ENCODE measurements at places on chromosomes 1 and 21.

- DNase-seq, result no peak
Observed at GRCh38 chr1:39508857-39509305, 17.4 kb downstream of the BMP8A start.

- no peak for DNase-seq
Observed at GRCh38 chr21:32336711-32337110, 38.1 kb downstream of the MRAP start.

DNA sequence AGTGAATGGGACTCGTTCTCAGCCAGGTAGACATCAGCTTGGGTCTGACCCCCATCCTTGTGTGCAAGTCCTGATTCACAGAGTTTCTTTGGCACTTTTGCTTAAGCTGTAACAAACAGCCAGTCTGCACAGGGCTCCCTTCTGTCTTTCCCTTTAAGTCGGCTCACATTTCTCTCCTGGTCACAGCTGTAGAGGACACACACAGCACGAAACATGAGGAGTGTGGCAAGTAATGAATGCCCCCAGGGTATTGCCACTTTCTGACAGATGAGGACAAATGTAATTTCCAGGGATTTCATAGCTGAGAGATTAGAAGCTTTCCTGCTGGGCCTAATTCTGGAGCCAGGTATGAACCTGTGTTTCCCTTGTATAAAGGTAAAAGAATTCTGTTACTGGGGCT, 423.5 kb downstream of the KIF26B start:
- no peak for DNase-seq

- DNase-seq, result no peak
Observed at GRCh38 chr21:46641656-46642055, 6.2 kb downstream of the PRMT2 start.

- DNase-seq, result no peak
Observed at GRCh38 chr1:11784993-11785769, 20.6 kb downstream of the MTHFR start.

GRCh38 chr1:29736582-29737188, 500.4 kb downstream of the PTPRU start:
- DNase-seq, result no peak

DNA sequence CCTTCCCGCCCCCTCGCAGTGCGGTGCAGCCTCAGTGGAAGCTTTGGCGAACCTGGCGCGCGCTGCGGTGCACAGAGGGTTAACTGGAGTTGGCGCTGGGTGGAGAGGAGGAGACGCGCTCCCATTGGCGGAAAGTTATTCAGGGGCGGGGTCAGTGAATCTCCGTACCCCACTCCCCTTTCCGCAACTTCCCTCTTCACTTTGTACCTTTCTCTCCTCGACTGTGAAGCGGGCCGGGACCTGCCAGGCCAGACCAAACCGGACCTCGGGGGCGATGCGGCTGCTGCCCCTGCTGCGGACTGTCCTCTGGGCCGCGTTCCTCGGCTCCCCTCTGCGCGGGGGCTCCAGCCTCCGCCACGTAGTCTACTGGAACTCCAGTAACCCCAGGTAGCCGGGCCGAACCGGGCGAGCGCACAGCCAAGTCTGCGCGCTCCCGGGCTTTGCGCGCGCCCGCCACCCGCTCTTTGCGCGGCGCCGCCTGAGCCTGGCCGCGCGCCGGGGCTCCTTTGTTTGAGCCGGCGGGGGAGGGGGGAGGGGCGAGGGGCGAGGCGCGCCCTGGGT, at the start of gene EFNA4:
Gene EFNA4, plus strand, starts transcription at position 191 of the 561 bp plus-strand sequence. Its CDS starts 84 bp downstream, at position 275.
- peak; percentile 65 for DNase-seq

DNA sequence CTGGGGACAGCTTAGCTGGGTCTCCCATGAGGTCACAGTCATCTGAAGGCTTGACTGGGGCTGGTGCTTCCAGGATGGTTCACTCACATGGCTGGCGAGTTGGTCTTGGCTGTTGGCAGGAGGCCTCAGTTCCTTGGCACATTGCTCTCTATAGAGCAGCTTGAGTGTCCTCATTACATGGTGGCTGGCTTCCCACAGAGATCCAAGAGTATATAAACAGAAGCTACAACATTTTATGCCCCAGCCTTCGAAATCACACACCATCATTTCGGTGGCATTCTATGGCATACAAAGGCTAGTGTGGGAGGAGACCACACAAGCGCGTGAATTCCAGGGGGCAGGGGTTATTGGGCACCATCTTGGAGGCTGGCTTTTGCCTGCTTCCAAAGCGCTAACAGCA, 63.0 kb downstream of the ALPL start:
- no peak for DNase-seq

DNA sequence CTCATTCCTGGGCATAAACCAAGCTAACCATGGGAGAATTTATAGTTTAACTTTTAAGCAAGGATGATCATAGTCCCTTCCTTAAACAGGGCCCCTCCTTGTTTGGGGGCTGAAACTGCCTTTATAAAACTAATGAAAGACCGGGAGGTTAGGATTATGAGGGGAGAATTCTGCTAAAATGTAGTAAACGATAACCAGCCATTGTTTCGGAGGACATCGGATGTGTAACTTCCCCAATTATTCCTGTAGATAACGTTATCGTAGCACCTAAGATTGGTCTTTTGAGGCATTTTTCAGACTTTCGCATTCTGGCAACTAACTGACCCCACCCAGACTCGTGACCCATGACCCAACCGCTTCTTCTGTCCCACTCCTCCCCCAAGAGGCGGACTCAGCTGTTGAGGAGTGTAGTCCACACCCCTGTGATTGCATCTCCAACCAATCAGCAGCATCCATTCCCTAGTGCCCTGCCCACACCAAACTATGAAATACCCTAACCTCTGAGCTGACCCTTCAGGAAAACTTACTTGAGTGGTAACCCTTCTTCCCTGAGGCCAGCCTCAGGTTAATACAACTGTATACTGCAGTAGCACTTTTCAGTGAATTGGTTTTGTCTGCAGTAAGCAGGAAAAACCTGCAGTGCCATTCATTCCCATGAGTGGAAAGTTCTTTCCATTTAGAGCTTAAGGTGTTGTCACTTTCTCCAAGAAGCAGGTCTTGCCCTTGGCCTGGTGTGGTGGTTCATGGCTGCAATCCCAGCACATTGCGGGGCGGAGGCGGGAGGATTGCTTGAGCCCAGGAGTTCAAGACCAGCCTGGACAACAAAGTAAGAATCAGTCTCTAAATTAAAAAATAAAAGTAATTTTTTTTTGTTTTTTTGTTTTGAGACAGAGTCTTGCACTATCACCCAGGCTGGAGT, 823 bp upstream of the SYF2 start:
- DNase-seq, result peak; percentile 15

DNA sequence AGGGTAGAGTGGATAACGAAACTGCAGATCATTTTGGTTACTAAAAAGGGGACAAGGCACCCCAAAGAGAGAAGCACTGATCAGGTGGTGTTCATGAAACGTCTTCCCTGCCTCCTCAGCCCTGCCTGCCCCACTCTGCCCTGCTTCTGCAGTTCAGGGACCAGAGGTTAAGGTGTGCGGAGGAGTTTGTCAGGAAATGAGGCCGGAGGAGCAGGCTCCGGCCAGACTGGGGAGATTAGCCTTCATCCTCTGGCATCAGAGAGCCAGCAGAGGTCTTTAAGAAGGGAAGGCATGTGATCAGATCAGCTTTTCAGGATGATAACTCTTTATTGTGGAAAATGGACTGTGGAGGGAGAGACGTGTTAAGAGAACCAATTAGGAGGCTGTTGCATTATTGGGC, 291.9 kb upstream of the NR5A2 start:
- no peak for DNase-seq

GRCh38 chr1:185645686-185646085, 88.5 kb upstream of the HMCN1 start:
- DNase-seq, result no peak

GRCh38 chr1:220195701-220196100, 76.6 kb downstream of the RAB3GAP2 start:
- DNase-seq, result no peak

GRCh38 chr1:23619299-23620188, 60.2 kb upstream of the ID3 start:
- peak; percentile 67 for DNase-seq

DNA sequence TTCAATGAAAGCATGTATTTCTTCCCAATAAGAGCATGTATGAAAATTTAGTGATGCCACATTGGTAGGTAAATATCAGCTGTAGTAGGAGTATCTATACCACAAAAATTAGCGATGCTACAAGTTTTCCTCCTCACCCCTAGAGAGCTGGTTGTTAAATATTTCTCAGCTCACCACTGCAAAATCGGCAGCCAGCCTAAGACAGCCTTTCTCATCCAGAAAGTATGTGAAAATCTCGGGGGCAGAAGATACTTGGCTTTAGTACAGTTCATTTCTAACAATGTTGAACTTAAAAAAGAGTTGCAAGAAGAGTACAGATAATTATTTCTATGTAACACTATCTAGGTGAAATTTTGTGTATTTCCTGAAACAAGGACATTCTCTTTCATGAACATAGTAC, 235.4 kb downstream of the TPR start:
- DNase-seq, result no peak

GRCh38 chr1:914131-914890, 9.4 kb upstream of the SAMD11 start:
- DNase-seq, result no peak

DNA sequence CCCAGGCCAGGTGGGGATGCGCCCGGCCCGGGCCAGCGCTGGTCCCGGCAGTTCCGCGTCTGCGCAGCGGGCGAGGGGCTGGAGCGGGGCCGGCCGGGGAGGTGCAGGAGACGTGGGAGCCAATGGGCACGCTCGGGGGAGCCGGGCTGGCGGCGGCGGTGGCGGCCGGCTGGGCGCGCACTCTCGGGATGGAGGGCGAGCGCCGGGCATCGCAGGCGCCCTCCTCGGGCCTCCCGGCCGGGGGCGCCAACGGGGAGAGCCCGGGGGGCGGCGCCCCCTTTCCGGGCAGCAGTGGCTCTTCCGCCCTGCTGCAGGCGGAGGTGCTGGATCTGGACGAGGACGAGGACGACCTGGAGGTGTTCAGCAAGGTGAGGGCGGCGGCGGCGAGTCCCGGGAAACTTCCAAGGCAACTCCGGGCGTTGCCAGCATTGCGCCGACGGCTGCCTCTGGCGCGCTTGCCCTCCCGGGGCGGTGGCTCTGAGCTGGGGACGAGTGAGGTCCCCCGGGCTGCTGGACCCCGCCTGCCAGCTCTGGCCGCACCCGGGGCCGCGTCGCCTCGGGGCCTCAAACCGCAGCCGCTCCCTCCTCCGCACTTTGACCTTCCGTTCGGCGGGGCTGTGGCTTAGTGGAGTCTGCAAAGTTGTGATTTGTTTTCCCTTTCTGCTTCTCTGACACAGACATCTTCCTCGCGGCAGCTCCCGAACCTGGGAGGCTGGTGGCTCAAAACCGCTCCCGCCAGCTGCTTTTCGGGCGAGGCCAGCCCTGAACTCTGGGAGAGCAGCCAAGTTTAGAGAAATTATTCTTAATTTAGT, at the start of gene SNX7:
Gene SNX7, plus strand, starts transcription at position 178 of the 812 bp plus-strand sequence. Its CDS starts 11 bp downstream, at position 189.
- no peak for DNase-seq

GRCh38 chr1:87723193-87723592, 394.5 kb downstream of the LMO4 start:
- DNase-seq, result no peak

GRCh38 chr1:243963571-243963970, 87.5 kb upstream of the ZBTB18 start:
- DNase-seq, result no peak

DNA sequence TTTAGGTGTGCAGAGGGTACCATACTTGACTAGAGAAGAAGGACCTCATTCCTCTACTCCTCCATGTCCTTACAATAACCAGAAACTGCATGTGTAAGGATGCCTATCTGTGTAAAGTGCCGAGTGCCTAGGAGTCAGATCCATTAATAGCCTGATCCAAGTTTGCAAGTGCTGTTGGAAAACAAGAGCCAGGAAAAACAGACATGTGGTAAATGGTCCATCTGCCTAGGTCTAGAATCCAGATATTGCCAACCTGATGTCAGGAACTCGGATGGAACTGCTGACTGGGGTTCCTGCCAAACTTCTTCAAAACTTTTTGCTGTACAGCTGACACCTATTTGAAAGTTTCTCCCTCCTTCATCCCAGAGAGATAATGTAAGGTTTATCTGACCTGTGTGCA, 239.4 kb upstream of the CAMK1G start:
- DNase-seq, result no peak

GRCh38 chr1:70143048-70143659, 62.2 kb downstream of the LRRC40 start:
- DNase-seq, result no peak

DNA sequence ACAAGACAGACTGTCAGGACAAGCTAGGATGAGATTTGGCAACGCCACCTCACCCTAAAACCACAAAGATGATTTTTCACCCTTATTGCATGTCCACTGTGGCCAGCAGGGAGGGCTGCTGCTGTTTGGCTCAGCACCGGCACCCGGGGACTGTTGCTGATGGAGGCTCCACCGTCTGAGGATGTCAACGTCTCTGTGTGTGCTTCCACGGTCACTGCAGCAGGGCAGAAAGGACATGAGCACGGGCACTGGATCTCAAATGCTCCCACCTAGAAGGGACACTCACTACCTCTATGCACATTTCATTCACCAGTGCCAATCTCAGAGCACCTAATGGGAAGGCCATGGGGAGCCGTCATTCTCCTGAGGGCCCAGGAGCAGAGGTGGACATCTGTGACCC, 599.6 kb downstream of the PTPRU start:
- DNase-seq, result no peak

DNA sequence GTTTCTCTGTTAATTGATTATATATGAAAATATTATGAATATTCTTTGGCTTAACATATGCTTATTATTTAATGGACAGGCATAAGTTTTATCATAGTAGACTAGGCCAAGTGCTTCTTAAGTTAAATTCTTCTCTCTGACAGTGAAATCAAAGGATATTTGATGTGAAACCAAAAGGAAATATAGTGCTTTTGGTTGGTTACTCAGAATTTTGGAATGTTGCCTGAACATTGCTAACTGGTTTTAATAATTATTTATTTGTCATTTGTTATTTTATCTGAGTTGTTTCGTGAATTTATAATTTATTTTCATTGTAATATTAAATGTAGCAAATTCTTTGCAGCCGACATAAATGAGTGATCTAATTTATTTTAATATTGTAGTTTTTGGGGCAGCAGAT, 18.3 kb downstream of the HOOK1 start:
- DNase-seq, result no peak

DNA sequence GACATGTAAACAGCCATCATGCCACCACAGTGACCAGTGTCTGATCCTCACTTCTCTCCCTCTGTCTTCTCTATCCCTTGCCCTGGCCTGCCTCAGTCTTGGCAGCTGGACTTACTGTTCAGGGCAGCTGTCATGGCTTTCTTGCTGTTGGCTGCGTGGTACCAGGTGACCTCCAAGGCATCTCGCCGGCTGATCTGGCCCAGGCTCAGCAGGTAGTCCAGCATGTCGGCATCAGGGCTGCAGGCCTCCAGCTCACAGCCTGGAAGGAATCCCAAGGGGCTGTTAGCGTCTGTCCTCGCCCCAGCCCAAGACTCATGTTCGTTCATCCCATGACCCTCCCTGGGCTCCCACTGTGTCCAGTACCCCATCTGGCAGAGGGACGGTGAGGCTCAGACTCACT, 3.6 kb downstream of the FAM151A start:
- DNase-seq, result no peak

DNA sequence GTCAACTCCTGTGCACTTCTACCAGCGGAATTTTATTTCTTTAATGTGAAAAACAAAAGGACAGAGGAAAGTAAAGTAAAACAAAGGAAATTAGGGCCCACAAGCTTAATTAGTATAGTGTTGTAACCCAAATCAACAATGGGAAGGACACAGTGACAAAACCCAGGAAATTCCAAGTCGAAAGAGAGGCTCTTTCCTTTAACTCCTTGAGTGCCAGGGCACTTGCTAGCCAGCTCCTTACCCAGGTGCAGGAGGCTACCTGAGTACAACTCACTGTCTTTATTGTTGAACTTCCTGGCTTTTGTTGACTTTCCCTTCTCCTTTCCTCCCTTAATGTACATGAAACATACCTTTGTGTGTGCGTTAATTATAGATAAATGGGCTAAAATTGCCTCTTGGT, 55.0 kb downstream of the PEX14 start:
- no peak for DNase-seq
